ENCODE measurements at places on chromosomes 2 and 18.

DNA sequence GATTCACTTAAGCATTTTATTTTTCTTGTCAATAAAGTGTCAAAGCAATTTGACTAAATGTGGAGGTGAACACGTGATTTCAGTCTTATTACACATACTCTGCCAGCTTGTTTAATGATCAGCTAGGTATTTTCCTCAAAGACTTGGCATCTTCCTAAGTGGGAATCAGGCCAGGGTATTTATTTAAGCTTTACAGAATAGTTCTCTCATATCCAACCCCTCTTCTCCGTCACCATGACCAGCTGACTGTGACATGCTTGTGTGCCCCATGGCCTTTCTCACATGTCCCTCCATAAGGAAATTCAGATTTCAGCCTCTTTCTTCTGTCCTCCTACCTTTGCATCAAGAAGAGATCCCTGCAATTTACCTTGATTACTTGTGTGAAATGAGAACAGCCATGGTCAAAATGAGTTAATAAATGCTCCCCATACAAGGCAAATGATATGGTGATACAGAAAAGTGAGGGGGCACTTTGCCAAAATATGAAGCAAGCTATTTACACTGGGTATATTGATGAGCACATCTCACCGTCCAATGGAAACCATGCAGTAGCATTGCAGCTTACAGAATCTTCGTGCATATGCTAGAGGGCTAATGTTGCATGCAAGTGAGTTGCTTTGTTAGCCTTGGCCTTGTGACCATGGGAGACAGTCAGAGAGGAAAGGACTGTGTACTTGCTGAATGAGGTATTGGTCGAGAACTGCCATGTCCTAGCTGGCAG lies 202.2 kb downstream of the RNF152 start:
- DNase-seq = no peak

GRCh38 chr2:96538487-96539214 lies 2.1 kb downstream of the ARID5A start:
- DNase-seq = no peak

GRCh38 chr2:163185160-163185559 lies 346.6 kb upstream of the KCNH7 start:
- DNase-seq = no peak

DNA sequence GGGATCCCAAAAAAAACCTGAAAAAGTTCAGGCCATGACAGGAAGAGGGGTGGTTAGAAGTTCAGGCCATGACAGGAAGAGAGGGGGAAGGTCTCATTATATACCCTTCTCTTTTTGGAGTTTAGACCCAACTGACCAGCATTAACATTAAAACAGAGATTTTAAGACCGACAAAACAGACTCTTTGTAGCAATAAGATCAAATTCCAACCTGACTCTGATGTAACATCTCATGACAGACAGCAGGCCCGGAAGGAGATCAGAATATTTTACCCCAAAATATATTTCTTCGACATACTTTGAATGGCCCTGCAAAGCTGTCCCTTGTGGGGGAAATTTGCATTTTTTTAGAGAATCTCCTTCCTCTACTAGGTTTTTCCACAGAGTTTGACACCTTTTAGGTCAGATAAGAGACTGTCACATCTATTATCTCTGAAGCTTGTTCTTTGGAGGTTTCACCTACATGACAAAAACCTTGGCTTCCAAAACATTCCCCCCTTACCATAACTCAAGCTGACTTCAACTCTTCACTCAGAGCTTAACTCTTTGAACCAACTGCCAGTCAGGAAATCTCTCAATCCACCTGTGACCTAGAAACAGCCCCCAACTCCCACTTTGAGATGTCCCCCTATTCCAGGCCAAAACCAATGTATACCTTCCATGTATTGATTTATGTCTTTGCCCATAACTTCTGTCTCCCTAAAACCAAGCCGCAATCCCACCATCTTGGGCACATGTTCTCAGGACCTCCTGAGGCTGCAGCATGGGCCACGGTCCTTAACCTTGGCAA lies 51.0 kb upstream of the B3GNT2 start:
- DNase-seq = no peak

GRCh38 chr2:24730481-24730880 lies 62.7 kb downstream of the PTRHD1 start:
- no peak for DNase-seq

- DNase-seq = peak; percentile 64
These were observed 50.2 kb upstream of the PLB1 start for GRCh38 chr2:28445448-28446258.

GRCh38 chr2:113117541-113118262 lies 9.7 kb upstream of the IL1RN start:
- no peak for DNase-seq

GRCh38 chr2:69914950-69915945 lies at the start of gene MXD1:
TSS of gene MXD1 (plus strand) at chr2:69915109. CDS start at chr2:69915331, 222 bp downstream.
- no peak for DNase-seq

GRCh38 chr2:241410739-241411176 lies 54.7 kb downstream of the FARP2 start:
- DNase-seq = peak; percentile 54

DNA sequence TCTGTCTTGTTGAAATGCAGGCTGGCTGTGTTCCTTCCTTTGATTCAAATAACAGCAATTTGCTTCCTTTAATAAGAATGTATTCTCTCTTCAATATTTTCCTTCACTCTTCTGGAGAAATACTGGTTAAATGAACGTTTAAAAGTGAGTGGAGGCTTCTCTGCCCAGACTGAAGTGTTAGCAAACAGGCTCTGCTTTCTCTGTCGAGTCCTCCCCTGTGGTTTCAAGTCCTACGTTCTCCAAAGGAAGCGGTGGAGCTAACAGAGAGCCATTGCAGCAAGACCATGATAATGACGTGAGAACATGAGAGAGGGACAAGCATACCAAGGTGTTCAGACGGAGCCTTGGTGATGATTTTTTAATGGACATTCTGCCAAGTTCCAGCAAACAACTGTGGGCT lies 26.2 kb upstream of the PID1 start:
- DNase-seq = no peak

- no peak for DNase-seq
These were observed 42.1 kb downstream of the BCL2L11 start for GRCh38 chr2:111162718-111163331.

DNA sequence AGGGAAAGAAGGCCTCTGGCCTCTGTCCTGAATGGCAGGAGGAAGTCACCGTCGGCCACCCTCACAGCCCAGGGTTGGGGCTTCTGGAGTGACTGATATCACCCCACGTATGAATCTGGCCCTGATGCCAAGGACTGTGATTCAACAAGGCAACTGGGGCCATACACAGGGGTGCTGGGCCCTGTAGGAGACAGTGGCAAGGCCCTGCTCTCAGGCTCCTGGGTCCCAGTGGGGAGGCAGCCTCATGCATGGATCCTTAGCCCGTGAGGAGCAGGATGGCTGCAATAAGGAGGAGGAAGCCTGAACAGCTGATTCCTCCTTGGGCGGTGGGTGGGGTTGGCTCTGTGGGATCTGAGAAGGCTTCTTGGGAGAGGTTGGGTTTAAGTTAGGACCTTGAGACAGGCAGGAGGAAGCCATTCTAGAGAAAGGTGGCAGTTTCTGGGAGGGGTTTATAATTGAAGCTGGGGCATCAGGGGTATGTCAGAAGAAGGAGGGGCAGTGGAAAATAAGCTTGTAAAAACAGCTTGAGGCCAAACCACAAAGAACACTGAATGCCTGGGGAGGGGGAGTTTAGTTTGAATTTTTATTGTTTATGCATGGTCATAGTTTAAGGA lies 42.8 kb upstream of the LAPTM4A start:
- DNase-seq = no peak

GRCh38 chr2:163878718-163879117 lies 142.9 kb upstream of the FIGN start:
- no peak for DNase-seq

- no peak for DNase-seq
These were observed 124.5 kb downstream of the CMPK2 start for GRCh38 chr2:6741229-6741628.

DNA sequence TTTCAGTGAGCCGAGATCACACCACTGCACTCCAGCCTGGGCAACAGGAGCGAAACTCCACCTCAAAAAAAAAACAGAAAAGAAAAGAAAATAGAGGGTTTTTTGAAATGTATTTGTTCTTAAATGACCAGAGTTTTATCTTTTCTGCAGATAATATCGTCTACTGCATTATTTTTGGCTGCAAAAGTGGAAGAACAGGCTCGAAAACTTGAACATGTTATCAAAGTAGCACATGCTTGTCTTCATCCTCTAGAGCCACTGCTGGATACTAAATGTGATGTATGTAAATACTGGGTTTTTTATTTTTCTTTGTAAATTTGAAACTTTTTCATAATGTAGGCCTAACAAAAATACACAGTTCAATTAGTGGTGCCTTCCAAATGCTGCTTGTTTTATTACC lies 18.1 kb downstream of the CCNT2 start:
- no peak for DNase-seq

DNA sequence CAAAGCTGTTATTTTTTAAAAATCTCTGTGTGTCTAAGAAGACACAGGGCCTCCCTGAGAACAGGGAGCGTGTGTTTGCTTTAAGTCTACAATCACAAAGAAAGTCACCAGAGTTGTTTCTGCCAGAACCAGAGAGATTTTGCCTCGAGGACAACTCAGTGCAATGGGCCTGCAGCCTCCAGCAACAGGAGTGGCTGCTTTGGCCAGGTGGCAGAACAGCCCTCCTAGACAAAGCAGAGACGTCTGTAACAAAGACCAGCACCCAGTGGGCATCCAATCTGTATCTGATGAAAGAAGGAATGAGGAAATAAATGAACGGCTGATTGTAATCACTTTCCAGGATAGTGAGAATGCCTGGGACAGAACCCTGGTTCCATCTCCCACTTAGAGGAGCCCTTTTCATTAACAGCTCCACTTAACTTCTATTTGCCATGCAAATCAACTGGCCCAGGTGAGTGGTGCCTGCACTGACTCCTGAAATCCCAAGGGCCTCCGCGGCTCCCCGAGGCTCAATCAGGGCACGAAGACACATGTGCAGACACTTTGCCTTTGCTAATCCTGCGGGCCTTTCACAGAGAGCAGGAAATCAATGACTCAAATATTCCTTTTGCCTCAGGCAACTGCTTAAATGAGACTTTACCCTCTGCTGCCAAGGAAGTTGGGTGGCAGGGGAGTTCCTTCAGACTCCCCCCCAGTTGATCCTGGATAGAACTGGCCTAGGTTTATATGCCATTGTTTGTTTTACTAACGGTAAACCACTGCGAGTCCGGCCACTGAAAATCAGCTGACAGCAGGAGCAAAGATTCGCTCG lies 146.5 kb downstream of the CABLES1 start:
- DNase-seq = no peak

GRCh38 chr2:240350696-240351087 lies 84.8 kb upstream of the GPC1 start:
- no peak for DNase-seq

DNA sequence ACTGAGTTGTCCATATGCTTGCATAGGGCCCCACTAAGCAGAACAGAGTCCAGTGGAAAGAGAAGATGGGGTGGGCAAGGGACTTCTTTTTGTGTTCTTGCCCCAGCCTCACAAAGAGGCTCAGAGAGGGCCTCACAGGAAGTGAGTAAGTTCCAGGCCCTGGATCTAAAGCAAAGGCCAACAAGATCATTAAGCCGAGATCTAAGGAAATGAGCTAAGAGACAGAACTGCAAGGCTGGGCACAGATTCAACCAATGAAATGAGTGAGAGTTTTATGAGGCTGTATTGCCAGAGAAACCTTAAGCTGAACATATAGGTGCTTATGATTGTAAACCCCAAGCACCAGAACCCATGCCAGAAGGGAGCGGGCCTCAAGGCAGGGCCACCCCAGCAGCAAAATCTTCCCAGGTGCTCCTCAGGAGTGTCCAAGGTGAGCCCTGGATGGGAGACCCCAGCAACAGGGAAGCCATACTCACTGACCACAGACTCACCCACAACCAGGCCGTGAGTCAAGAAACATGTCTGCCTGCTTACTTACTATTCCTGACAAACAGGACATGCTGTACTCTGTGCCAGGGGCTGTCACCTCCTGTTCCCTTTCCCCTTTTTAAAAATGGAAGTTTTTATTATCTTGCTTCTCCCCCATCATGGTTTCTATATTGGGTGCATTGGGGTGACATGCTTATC lies 40.2 kb downstream of the SLC14A1 start:
- no peak for DNase-seq

DNA sequence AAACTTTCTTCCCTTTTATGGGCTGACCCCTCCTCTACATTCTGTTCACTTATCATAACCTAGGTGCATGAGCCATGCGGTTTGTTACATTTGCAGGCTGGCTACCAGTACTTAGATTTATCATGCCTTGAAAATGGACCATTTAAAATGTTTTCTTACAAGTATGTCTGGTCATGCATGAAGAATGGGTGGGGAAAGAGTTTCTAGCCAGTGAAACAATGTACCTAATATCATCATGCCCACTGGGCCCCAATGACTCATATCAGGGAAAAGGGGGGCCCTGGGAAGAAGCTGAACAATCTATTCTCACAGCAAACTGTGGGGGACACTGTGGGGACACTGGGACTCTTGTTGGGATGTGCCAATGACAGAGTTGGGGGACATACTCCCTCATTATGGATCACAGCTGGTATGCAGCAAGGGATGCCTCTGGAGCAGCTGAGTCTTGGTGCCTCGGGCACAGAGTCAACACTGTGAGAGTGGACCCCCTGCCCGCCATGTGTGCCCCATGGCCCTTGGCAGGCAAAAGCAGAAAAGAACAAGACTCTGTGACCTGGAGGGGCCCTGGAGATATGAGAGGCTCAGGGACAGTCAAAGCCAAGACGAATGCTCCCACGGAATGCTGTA lies 156.3 kb downstream of the ZNF516 start:
- no peak for DNase-seq

DNA sequence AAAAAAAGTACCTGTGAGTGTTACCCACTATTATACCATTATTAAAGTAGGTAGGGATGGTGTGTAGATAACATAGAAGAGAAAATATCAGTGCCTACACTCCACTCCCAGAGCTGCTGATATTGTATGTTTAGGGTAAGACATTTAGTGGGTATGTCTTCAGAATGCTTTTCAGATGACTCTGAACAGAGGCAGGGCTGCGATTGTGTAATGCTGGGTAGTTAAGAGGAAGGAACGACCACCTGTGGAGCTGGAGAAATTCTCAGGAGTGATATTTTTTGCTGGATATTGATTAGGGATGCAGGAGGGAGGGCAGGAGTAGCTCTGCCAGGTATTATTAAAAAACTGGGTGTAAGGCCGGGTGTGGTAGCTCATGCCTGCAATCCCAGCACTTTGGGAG lies 2.8 kb downstream of the CNOT11 start:
- DNase-seq = no peak

- no peak for DNase-seq
These were observed 67.2 kb downstream of the KCTD1 start for GRCh38 chr18:26480897-26481795.

- DNase-seq = no peak
These were observed 2.8 kb upstream of the KCTD1 start for GRCh38 chr18:26550998-26551694.

Data from brain pericyte (primary cell).